ENCODE measurements at places on chromosomes 6 and 20.

GRCh38 chr6:143701349-143702234 is 23.8 kb downstream of the PHACTR2 start:
- DNase-seq: no peak

DNA sequence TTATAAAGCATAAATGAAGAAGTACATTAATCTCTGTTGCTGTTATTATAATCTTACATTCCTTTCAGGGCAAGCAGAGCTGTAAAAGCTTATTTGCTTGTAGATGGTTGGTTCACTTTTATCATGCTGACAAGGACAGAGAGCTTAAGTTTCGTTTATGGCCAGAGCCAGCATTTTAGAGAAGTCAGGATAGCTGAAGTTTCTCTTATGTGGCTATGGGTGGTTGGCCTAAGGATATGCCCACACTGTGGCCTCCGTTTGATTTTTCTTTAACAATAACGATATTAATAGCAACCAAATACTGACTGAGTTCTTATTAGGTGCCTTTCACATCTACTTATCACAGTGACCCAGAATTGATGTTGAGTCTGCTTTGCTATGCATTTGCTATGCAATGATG is 78.5 kb downstream of the FARS2 start:
- no peak for DNase-seq

DNA sequence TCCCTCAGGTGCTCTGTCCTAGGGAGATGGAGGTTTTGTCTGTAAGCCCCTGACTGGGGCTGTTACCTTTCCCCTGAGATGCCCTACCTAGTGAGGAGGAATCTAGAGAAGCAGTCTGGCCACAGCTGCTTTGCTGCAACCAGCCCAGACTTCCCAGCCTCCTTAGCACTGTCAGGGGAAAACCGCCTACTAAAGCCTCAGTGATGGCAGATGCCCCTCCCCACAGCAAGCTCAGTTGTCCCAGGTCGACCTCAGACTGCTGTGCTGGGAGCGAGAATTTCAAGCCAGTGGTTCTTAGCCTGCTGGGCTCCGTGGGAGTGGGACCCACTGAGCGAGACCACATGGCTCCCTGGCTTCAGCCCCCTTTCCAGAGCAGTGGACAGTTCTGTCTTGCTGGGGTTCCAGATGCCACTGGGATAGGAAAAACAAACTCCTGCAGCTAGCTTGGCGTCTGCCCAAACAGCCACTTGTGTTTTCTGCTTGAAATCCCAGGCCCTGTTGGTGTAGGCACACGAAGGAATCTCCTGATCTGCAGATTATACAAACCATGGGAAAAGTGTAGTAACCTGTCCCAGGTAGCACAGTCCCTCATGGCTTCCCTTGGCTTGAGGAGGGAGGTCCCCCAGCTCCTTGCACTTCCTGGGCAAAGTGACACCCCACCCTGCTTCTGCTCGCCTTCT is 146.4 kb upstream of the PROKR2 start:
- DNase-seq: no peak

DNA sequence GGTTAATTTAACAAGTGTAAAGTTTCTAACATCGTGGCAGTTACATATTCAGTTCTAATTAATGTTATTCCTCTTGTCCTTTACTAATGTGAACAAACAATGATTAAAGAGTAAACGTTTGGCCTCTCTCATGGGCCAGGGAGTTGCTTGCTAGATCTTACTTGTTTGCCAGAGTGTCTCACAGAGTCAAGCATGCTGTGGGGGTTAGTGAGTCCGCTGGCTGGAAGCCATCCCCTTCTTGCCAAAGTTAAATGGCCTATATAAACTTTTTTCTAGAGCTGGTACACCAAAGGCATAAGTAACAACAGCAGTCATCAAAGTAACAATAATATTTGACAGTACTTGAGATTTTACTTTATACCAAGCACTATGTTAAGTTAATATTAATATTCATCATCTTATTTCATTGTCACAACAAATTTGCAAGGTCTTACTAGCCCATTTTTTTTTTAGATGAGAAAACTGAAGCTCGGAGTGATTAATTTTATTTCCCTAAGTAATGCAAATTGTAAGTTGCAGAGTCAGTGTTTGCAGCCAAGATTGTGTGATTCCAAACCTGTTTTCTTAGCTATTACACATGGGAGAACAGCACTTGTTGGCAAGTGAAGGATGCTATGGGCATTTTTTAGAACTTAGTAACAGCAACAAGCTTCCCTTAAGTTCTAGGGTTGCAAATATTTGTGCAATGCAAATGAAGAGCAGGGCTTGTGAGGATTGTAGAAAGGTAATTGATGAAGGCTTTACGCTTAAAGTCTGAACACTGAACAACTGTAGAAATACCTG is 224.5 kb downstream of the RFPL4B start:
- DNase-seq: no peak

- no peak for DNase-seq
Observed at GRCh38 chr6:1313767-1314503, 2.0 kb downstream of the FOXQ1 start.

DNA sequence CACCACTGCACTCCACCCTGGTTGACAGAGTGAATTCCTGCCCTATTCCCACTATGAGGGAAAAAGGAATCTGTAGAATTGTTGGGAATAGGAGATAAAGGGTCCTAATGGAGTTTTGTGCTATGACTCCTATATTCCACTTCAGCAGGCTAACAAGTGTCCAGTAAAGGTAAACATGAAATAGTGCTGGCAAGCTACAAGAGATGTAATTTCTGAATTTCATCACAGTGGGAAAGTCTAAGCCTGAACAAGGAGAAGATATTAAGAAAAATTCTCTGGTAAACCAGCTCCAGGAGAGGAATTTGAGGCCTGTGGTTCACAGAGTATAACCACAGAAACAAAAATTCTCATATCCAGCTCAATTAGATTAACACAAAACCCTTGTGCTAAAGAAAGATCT is 10.3 kb upstream of the C6orf58 start:
- DNase-seq: no peak

DNA sequence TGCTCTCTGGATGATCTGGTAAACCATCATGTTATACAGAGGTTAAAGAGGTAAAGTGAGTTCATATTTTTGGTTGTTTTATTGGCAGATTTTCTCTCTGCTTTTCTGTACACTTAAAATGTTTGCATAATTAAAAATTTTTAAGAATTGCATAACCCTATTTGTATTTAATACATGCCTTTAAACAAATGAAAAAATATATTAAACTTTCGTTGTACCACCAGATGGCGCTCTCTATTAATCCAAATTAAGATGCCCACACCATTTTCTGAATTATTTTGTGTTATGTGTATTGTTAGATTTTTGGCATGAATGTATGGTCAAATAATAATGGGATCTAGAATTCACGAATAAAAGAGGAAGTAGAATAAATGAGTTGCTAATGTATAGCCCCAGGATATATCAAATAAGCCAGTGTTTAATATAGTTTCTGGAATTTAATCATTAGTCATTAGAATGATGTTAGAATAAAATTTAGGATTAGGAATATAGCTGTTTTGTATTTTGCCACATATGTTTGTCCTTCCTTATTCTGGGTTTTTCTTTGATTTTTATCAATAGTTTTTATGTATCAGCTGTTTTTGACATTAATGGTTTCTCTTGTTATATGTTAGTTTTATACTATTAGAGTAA is 38.9 kb downstream of the SMAP1 start:
- no peak for DNase-seq

DNA sequence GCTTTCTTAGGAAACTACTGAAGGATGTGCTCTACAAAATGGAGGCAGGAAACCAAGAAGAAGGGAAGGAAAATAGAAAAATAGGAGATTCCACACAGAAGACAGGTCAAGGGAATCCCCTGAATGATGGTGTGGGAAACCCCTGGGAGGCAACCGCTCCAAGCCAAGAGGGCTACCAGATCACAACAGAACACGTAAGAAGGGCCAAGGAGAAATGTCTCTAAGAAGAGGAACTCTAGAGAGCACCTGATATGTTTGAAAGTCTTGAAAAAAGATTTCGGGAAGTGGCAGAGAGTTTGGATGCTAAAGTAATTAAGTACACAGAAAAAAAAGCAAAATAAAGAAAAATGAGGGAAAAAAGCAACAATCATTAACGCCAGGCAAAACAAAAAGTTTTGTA is 7.1 kb downstream of the KIF13A start:
- no peak for DNase-seq

- DNase-seq: no peak
Observed at GRCh38 chr6:156126535-156126934, 650.6 kb upstream of the ARID1B start.

DNA sequence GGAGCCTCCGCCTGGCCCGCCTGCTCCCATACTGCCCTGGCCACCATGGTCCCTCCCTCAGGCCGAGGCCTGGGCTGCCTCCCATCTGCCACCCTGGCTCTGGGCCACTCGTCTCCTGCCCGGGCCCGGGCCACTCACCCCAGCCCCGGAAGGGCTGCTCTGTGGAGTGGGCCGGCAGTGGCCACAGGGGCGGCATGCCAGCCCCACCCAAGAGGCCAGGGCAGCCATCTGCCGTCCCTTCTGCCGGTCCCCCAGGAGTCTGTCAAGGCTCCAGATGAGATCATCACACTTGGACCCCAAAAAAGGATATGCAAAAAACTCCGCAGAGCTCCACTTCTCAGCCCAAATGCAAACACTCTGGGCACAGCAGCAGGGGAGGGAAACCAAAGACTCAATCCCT is 23.8 kb upstream of the TLDC2 start:
- no peak for DNase-seq

GRCh38 chr6:76885861-76886301 is 577.4 kb downstream of the HTR1B start:
- DNase-seq: no peak
